ENCODE measurements at places on chromosomes 3 and 15.

DNA sequence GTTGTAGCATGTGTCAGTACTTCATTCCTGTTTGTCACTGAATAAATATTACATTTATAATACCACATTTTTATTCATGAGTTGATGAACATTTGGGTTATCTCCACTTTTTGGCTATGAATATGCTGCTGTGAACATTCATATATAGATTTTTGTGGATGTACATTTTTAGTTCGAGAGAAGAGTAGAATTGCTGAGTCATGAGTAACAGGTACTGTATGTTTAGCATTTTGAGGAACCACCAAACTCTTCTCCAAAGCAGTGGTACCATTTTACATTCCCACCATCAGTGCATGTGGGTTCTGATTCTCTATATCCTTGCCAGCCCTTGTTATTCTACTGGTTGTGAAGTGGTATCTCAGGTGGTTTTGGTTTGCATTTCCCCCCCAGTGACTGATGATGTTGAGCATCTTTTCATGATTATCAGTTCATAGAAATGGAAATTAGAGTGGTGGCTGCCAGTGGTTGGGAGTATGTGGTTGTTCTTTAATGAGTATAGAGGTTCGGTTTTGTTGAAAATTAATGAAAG, 59.6 kb downstream of the CCDC66 start:
- DNase-seq = no peak

DNA sequence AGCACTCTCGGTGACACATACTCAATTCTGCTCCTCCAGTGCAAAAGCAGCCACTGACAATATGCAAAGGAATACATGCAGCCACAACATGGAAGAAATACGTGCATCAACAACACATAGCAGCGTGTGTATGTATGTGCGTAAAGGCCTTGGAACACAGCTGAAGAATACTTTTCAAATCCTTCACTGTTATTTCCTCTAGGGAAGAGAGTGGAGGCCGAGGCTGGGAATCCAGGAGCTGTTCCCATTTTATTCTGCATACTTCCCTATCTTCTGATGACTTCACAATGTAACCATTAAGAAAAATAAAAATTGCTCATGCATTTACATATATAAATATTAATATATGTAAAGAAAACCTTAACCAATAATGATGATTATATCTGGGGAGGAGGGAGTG, 36.6 kb upstream of the MGLL start:
- no peak for DNase-seq

DNA sequence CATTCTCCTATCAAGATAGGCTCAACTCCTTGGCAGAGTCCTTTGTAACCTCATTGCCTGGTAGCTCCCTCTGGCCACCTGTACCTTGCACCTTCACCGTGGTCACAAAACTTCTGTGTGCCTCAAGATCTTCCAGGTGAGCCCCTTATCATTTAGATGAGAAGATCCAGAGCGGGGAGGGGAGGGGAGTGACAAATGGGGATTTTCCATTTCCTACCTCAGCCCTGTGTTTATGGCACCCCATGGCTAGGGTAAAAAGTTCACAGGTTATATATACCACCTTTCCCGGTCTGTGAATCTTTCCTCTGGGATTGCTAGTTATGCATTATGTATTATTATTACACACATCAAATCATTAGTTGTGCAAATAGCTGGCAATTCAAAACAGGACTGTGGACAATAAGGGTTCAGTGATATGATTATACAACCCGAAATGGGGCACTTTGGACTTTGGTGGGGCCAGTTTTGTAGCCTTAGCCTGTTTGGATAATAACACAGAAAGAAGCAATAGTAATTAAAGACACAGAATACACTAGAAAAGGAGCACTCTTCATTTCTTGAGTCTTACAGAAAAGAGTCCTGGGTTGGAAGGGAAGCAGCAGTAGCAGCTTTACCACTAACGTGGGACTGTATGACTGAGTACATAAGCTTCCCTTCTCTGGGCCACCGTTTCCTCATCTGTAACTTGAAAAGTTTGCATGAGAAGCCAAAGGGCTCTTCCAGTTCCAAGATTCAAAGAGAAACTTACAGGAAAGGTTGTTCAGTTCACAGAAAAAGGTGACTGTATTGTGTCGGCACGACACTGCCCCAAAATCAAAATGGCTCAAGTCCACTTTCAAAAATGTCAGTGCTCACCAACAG, 7.1 kb downstream of the TLE3 start:
- no peak for DNase-seq

DNA sequence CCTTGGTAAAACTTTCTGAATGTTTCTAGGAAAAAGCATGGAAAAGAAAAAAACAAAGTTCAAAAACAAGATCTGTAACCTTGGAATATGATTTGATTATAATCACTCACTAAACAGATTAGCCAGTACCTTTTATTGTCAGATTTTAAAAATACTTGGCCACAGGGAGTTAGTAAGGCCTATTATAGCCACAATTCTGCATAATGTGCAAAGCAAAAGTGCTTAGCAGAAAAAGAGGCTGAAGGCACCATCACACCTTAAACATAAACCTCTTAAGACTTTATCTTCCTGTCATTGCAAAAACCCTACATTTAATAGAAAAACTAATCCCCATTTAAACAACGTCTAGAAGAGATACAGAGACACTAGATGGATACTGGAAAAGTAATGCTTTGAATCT, 41.8 kb downstream of the CHSY1 start:
- DNase-seq = no peak

- DNase-seq = no peak
Observed at GRCh38 chr3:134908271-134908670, 113.2 kb downstream of the EPHB1 start.

GRCh38 chr3:113158171-113158570, 53.2 kb upstream of the BOC start:
- no peak for DNase-seq

- DNase-seq = peak; percentile 76
Observed at GRCh38 chr3:171646357-171647133, 163.7 kb downstream of the PLD1 start.

DNA sequence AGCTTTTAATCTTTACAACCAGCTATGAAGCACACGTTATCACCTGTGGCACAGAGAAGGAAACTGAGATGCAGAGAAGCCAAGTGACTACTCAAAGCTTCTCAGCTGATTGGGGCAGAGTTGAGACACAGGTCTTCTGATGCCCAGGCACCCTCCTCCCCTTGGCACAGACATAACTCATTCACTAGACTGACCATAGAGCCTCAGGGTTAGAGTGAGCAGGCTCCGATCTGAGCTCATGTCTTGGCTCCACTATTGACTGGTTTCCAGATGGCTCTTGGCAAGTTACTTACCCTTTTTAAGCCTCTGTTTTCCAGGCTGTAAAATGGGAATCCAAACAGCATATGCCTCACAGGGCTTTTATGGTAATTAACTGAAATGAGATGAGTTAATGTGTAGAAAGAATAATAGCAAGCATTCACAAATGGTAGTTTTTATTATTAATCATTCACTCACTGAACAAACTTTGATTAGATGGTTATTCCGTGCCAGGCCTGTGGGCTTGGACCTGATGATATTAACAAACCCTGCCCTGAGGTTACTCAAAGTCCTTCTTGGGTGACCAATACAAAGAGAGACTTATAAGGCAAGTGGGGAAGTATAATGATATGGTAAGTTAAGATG, 184.3 kb downstream of the ANXA2 start:
- no peak for DNase-seq

GRCh38 chr15:40855706-40856234, 11.9 kb downstream of the SPINT1 start:
- no peak for DNase-seq

DNA sequence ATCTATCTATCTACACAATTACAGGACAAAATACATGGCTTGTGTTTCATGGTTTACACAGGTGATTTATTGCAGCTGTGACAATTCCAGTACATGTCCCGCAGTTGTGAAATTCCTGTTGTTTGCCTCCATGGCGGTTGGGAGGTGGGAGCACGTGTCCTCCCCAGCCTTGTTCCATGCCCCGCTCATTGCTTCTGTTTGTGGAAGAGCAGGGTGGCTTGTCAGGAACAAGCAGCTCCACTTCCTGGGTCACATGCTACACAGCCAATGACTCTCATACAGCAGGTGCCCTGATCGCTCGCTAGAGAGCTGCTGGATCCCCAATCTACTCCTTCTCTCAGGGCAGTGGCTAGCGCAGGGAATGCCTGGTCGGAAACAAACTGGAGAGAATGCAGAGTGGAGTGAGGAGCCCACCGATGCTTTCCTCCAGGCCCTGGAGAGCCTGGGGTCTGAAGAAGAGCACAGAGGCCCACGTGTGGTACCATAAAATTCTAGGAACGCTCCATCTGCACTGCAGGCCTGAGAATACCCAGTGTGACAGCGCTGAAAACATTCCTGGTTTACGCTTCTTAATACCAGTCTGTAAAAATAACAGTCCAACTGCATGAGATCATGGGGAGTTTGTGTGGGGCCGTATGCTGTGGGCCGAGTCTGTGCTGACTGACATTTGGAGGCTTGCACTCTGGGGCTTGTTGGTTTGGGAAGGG, 270.6 kb upstream of the RGMA start:
- no peak for DNase-seq

GRCh38 chr3:134327594-134327975, 46.7 kb downstream of the AMOTL2 start:
- peak; percentile 95 for DNase-seq

DNA sequence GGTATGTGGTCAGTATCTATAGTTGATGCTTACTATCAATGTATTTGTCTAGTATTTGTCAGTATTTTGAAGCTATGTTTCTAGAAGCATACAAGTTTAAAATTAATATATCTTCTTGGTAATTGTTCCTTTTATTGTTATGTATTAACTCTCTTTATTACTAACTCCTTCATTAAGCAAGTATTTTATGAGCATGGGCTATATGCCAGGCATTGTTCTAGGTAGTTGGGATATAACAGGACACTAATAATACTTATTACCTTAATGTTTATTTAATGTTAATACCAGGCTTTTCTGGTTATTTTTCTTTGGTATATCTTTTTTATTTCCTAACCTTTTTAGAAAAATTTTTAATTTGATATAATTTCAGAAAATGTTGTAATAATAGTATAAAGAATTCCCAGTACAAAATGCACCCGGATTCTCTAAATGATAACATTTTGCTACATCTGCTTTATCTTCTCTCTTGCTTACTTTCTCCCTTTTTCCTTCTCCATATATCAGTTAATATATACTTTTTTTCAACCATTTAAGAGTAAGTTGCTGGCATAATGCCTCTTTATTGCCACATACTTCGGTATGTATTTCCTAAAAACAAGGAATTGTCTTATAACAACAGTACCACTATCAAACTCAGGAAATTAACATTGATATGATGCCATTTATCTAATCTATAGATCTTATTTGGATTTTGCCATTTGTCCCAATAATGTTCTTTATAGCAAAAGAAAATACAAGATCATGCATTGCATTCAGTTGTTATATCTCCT, 30.9 kb downstream of the LRRC49 start:
- DNase-seq = no peak

DNA sequence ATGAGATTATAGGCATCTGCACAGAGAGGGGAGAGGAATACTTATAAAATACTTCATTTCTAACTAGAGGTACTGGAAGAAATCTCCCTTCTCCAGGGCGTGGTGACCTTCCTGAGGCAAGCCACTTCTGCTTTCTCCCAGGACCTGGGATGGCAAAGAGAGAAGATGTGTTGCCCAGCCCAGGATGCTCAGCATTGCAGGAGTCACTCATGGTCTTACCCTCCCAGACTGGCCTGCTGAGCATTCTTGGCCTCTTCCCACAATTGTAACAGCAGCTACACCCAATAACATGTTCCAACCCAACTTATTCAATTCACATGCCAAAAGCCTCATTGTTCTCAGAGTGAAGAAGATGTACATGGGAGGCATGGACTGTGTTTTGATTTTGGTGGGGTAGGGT, 37.9 kb downstream of the IL20RB start:
- DNase-seq = peak; percentile 63

GRCh38 chr15:40470423-40471104, at the start of gene CHST14:
TSS of gene CHST14 (plus strand) at chr15:40470984. CDS start at chr15:40471214, 230 bp downstream.
- peak; percentile 70 for DNase-seq

GRCh38 chr15:31397851-31398661, 71.4 kb downstream of the KLF13 start:
- DNase-seq = no peak

DNA sequence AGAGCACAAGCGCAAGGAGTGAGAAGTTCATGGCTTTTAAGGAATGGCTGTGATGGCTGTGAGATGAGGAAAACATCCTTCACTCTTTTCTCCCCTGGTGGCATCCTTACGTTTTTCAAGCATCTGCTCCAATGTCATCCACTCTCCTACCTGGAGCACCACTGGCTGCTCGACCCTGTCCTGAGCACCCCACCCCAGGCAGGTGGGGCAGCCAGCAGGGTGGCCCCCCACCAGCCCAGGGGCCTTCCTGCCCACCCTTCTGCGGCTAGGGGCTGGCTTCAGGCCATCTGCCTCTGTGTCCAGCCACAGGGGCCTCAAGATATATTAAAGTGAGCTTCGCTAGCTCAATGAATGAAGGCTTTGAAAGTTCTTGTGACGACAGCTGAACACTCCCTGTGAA, 56.1 kb downstream of the ATP10A start:
- no peak for DNase-seq

DNA sequence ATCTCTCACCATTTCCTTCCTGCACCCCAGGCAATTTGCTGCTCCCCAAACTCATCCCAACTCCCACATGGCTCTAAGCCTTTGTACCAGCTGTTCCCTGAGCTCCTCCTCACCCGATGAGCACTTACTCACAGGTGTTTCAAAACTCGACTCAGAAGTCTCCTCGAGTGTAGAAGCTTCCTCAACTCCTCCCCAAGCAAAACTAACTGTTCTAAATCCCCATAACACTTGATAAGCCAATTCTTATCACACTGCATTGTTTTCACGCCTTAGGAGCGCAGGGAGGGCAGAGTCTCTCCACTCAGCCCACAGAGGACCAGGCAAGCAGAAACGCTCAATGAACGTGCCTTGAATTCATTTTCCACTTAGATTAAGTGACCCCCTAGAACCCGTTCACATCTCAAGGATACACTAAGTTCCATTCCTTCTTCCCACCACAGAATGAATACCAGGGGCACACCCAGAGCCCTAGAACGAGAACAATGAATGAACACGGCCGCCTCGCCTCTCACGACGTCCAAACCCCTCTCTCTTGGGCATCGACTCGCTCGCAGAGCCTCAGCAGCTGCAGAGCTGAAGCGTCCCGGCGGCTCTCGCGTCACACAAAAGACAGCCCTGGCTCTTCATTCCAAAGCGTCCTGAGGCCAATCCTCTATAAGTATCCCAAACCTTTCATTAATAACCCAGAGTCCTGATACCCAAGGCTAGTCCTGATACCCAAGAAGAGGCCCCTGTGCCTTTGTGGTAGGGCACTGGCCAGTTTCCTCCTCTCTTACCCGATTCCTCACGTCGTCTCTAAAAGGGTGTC, 1.1 kb downstream of the RAF1 start:
- peak; percentile 80 for DNase-seq

DNA sequence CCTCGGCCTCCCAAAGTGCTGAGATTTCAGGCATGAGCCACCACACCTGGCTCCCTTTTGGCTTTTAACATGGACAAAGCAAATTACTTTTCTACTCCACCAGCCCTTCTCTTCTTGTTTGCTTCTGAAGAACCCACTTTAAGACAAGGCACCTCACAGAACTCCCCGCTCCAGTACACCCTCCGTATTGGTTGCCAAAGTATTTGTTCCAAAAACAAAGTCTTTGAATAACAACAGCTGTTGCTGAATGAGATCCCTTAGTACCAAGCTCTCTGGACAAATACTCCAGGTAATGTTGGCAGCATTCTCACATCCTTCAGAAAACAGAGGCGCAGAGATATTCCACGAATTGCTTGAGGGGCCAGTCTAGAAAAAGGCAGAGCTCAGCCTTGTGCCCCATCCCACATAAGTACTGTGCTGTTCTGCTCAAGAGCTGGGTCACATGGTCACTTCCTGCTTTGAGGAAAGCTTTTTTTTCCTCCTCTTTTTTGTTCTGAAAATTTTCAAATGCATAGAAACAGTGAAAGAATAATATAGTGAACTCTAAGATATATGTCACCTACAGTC, 7.3 kb upstream of the CHCHD6 start:
- DNase-seq = no peak

Measured in GM23248 (cell line).